ENCODE measurements at places on chromosomes 7 and 10. TPM values are rescaled to one million over a fixed set of nuclear protein-coding genes. Genes with fewer than 3 reads are reported as not detected.

- no peak overlapping the region for H3K4me3 ChIP-seq
- DNase-seq, result peak; percentile 50
- no peaks in the 10 kb centered on the region for H3K27me3 ChIP-seq
- H3K4me1 ChIP-seq, result no peaks in the 10 kb centered on the region
- H3K36me3 ChIP-seq, result no peaks in the 10 kb centered on the region
Measured at GRCh38 chr7:81447351-81447952, 322.4 kb downstream of the HGF start.

The CNTNAP2 gene
- 3.4 TPM for polyA plus RNA-seq

GRCh38 chr7:105444342-105444987 lies 55.7 kb upstream of the SRPK2 start:
- H3K4me3 ChIP-seq, result no peak overlapping the region
- no peak overlapping the region for H3K27ac ChIP-seq
- no peaks in the 10 kb centered on the region for H3K36me3 ChIP-seq
- H3K4me1 ChIP-seq, result peaks cover 4% of the 10 kb centered on the region
- H3K27me3 ChIP-seq, result no peaks in the 10 kb centered on the region
- no peak for DNase-seq

The OR2A42 gene
- not detected for polyA plus RNA-seq

GRCh38 chr10:18325889-18326531 lies 185.8 kb downstream of the CACNB2 start:
- no peak overlapping the region for H3K4me3 ChIP-seq
- no peak for DNase-seq
- no peaks in the 10 kb centered on the region for H3K4me1 ChIP-seq
- no peak overlapping the region for H3K27ac ChIP-seq
- no peaks in the 10 kb centered on the region for H3K27me3 ChIP-seq

GRCh38 chr7:43956027-43956426 lies 29.8 kb downstream of the UBE2D4 start:
- H3K4me1 ChIP-seq, result no peaks in the 10 kb centered on the region
- peaks cover 3% of the 10 kb centered on the region for H3K36me3 ChIP-seq
- H3K4me3 ChIP-seq, result no peak overlapping the region
- H3K27me3 ChIP-seq, result no peaks in the 10 kb centered on the region
- no peak for DNase-seq
- no peak overlapping the region for H3K27ac ChIP-seq

The PKD2L1 gene
- polyA plus RNA-seq, result not detected

DNA sequence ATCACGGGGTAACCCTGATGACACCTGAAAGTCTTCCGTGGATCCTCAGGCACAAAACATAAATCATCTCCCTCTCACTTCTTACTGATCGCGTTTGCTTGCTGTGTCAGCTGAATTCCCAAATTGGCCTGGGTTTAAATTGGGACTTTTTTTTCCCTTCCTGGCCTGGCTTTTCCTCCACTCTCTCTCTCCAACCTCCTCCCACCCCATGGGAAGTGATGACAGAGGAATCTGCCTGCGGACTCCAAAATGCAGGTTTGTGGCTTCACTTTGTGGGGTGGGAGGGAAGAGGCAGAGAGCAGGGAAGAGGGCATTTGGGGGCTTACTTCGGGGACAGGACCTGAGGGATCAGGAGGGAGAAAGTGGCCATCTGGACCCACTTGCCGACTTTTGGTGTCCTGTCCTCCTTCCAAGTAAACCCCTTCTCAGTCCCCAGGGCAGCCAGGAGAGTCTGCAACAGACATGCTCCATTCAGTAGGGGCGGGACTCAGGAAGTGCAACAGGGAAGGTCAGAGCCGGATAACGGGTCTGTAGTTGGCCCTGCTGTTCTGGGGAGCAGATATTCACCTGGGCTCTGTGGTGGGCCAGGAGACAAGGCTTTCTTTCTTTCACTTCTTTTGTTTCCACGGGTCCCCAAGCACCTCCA lies 172.7 kb downstream of the PLXNA4 start:
- H3K4me1 ChIP-seq, result peaks cover 8% of the 10 kb centered on the region
- no peak overlapping the region for H3K4me3 ChIP-seq
- H3K27ac ChIP-seq, result no peak overlapping the region
- DNase-seq, result no peak
- H3K27me3 ChIP-seq, result no peaks in the 10 kb centered on the region
- no peaks in the 10 kb centered on the region for H3K36me3 ChIP-seq

The SORCS1 gene
- 2.4 TPM for polyA plus RNA-seq

DNA sequence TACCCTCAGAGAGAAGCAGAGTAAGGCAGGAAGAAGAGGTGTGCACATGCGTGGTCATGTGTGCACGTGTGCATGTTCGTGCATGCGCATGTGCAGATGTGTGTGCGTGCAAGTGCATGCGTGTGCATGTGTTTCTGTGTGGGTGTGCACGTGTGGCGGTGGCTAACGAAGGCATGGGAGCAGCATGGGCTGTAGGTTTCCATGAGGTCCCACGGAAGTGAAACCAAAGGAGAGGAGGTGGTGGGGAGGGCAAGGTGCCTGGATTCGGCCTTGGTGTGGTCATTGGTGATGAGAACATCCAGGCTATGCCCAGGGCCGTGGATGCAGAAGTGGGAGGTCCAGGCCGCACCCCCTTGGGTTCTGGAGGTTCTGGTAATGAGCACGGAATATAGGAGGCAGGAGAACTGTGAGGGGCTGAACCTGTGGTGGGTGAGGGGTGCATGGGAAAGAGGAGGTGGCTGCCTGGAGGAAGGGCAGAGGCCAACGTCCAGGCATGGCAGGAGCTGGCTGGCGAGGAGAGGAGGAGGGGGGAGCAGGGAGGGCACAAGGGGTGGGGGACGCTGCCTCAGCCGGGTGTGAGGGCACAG lies 2.4 kb upstream of the INPP5A start:
- no peak overlapping the region for H3K27ac ChIP-seq
- DNase-seq, result no peak
- H3K4me3 ChIP-seq, result no peak overlapping the region
- no peaks in the 10 kb centered on the region for H3K27me3 ChIP-seq
- peaks cover 10% of the 10 kb centered on the region for H3K36me3 ChIP-seq

- no peaks in the 10 kb centered on the region for H3K4me1 ChIP-seq
- H3K4me3 ChIP-seq, result no peak overlapping the region
- DNase-seq, result no peak
- no peaks in the 10 kb centered on the region for H3K36me3 ChIP-seq
Measured at GRCh38 chr10:49090189-49090575, 25.1 kb downstream of the VSTM4 start.

GRCh38 chr7:72334698-72335097 lies 77.4 kb downstream of the CALN1 start:
- H3K27me3 ChIP-seq, result peaks cover 36% of the 10 kb centered on the region
- H3K36me3 ChIP-seq, result no peaks in the 10 kb centered on the region
- DNase-seq, result no peak
- H3K4me3 ChIP-seq, result no peak overlapping the region
- no peak overlapping the region for H3K27ac ChIP-seq
- no peaks in the 10 kb centered on the region for H3K4me1 ChIP-seq

DNA sequence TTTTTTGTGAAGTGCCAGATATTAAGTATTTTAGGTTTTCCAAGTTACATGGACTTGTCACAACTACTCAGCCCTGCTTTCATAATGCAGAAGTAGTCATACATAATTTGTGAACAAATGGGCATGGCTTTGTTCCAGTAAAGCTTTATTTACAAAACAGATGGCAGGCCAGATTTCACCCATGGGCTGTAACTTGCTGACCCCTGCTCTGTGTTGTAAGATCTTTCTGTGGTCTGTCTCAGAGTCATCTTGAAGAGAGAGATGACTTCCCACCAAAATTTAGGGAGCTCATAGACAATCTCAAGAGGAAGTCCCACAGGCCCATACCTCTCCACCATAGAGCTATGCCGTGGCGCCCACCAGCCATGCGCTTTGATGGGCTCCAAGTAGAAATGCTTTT lies 616.1 kb downstream of the LRMDA start:
- 0 out of 2 replicates have a peak, but pooled peaks cover 5% of the 10 kb centered on the region for H3K27me3 ChIP-seq
- H3K27ac ChIP-seq, result no peak overlapping the region
- no peaks in the 10 kb centered on the region for H3K4me1 ChIP-seq
- H3K4me3 ChIP-seq, result no peak overlapping the region
- no peaks in the 10 kb centered on the region for H3K36me3 ChIP-seq

GRCh38 chr7:9657257-9657656 lies 1223.8 kb downstream of the NXPH1 start:
- H3K27me3 ChIP-seq, result no peaks in the 10 kb centered on the region
- no peak overlapping the region for H3K4me3 ChIP-seq
- H3K36me3 ChIP-seq, result no peaks in the 10 kb centered on the region
- H3K4me1 ChIP-seq, result no peaks in the 10 kb centered on the region
- DNase-seq, result no peak
- no peak overlapping the region for H3K27ac ChIP-seq

The SORBS1 gene
- 0.36 TPM for polyA plus RNA-seq
